Pons (tissue), 1 donor: ENCODE measurements at places on chromosomes 1 and 21.

DNA sequence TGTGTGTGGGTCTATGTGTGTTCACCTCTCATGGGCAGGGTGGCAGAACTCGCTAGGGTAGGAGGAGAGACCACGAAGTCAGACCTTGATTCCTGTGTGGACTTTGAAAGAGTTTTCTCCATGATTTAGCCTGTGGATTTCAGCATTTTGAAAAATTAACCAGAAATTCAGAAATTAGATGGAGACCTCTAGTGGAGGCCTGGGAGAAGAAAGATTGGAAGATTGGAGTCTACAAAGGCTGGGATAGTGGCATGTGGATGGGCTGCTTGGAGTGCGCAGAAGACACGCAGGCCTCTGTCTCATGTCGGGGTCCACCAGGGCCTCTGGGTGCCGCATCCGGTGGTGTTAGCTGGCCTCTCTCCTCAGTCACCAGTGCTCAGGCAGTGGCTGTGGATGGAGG lies 18.9 kb upstream of the IGSF5 start:
- no peak for DNase-seq

- no peak for DNase-seq
Measured at GRCh38 chr1:41975850-41976569, 57.3 kb upstream of the HIVEP3 start.

DNA sequence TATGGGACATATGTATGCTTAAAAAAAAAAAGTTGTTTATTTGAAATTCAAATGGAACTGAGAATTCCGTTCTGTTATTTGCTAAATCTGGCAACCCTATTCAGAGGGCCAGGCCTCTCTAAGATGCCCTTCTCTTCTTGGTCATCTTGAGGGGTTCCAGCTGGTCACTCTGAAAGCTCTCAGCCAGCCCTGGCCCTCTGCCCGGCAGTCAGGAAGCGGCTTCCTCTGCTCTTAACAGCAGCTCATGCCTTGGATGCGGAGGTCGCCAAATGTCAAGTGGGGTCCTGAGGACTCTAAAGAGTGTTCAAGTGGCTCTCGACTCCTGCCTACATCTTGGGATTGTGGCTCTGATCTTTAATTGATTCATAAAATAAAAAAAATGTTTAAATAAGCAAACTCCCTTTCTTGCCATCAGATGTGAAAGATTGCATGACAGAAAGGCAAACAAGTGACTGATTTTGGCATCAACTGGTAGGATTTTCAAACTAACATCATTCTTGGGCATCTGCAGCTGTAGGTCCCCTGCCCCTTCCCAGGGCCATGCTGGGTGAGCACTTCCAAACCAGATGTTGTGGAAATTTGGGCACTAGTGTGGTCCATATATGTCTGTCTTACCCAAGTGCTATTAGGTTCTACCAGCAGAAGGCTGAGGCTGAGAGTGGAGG lies 130.8 kb downstream of the PRDM2 start:
- DNase-seq: no peak

GRCh38 chr1:64112281-64112680 lies 91.1 kb upstream of the UBE2U start:
- no peak for DNase-seq

GRCh38 chr1:155186794-155187455 lies 13.3 kb downstream of the TRIM46 start:
- no peak for DNase-seq

DNA sequence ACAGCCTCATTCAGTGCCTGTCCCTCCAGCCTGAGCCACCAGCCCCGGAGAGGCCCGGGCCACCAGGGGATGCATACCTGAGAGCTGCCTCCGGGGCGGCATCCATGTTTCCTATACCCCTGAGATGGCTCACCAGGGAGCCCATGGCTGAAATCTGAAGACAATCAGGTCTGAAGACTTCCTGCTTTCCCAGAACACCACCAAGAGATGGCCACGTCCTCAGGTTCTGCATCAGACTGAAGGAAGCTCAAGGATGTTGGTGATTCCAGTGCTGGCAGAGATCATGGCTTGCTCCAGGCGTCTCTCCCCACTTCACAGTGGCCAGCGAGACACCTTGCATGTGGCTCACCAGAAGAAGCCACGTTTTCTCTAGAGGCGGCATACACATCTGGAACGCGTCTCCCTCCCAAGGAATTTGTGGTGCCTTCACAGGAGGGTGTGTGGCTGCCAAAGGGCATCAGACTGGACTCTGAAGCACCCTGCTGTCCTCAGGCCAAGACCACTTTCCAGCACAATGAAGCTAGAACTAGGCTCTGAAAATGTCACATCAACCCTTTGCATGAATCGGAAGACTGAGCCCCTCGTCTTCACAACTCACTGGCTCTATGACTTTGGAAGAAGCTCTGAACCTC lies 170.7 kb upstream of the IRF2BP2 start:
- DNase-seq: no peak

- no peak for DNase-seq
Measured at GRCh38 chr1:159171688-159172501, 480 bp downstream of the CADM3 start.

- DNase-seq: no peak
Measured at GRCh38 chr1:178864326-178864725, 6.6 kb downstream of the ANGPTL1 start.

GRCh38 chr1:170063109-170063826 lies 11.2 kb downstream of the KIFAP3 start:
- no peak for DNase-seq

DNA sequence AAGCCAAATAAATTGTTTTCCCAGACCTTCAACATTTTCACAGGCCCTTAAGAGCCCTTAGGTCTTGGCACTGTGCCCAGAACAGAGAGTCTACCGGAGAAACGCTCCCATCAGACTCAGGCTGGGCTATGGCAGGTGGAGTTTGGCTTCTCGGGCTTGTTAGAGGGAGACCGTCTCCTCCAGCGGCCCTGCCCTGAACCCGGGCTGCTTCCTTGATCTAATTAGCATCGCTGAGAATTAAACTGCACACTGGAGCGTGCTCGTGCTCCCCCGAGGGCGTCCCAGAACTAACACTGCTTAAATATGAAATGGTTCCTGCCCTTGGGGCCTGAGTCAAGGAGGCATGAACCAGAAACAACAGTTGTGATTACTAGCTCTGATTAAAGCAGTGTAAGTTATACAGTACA lies 634.4 kb downstream of the MATN1 start:
- no peak for DNase-seq

GRCh38 chr1:202081992-202082391 lies 40.7 kb upstream of the GPR37L1 start:
- DNase-seq: no peak

GRCh38 chr21:26025536-26026512 lies 144.7 kb downstream of the APP start:
- no peak for DNase-seq

DNA sequence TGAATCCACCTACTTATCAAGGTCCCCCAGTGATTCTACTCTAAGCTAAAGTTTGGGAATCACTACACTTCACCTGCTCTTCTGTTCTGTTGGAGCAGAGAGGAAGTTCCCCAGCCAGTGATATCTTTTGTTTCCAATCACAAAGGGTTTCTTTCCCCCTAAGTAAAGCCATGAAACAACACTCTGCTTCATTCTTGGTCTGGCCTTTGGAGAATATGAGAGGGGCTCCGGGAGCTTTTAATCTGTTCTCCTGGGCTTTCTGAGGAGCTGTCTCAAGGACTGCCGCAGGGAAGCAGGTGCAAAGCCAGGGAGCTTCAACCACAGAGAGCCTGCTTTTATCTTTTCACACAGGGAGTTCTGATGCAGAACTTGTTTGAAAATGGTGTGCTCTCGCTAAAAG lies 10.1 kb upstream of the SLAMF9 start:
- no peak for DNase-seq

DNA sequence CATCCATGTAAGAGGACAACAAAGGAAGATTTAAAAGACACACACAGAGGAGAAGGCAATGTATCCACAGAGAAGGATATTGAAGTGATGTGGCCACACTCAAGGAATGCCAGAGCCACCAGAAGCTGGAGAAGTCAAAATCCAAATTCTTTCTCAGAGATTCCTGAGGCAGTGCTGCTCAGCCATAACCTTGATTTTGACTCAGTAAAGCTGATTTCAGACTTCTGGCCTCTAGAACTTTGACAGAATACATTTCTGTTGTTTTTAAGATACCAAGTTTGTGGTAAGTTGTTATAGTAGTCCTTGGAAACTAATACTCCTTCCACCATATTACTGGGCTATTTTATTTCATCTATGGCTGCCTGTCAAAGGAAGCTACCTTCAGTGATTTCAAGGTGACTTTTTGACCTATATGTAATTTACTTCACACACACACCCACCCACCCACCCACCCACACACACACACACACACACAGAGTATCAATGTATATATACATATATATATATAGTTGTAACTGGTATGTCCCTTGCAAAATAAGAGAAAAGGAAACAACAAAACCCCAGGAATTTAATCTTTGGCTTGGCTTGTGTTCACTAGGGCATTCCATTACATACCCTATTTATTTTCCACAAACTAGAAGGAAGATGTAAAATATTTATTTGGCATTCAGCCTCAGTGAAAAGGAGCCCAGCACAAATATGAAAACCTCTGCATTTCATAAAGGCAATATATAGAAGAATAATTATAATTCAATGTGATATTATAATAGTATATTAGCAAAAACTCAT lies 142.1 kb upstream of the PTGFR start:
- no peak for DNase-seq

DNA sequence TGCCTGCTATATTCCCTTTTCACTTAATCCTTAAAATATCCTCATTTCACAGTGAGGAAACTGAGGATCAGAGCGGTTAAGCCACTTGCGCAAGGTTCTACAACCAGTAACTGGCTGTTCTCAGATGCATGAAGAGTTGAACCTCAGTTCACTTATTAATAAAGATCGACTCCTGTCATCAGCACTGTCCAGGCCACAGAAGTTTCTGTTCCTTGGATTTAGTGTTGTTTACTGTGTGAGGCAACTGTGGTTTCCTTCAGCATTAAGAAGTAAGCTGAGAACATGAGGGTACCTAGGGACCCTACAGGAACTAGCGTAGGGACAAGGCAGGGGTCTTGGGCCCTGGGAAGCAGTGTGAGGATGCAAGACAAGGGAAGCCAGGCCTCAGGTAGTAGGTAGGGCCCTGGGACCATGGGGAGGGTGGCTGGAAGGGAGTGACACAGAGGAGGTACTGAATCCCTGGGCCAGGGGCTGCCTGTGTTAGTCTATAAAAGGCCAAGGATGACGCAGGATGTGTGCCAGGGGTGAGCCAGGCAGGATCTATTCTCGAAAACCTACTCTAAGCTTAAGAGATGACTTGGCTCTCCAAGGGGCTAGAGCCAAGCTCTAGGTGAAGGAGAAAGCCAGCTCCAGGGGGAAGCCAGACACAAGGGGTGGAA lies 181.2 kb upstream of the CSF3R start:
- DNase-seq: no peak

- DNase-seq: no peak
Measured at GRCh38 chr1:12477936-12478611, 139.9 kb downstream of the DHRS3 start.

GRCh38 chr1:91123773-91124172 lies 101.9 kb upstream of the ZNF644 start:
- no peak for DNase-seq

DNA sequence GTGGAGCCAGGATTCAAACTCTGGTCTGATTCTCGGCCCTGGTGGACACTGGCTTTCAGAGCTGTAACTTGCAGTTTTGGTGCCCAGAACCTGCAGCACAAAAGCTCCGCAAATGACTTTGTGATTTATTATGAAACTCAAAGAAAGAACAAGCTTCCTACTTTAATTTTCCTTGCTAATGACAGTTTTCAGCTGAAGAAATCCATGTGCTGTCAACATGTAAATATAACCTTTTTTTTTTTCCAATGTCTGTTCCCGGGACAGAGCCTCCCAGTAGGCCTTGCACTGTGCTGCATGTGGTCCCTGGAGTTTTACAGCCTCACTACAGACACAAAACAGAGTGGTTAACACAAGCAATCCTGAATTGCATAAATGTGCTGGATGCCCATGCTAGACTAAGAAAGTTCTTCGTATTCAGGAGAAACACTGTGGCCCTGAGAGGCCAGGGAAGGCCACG lies 62.3 kb upstream of the ANGPTL1 start:
- DNase-seq: no peak

DNA sequence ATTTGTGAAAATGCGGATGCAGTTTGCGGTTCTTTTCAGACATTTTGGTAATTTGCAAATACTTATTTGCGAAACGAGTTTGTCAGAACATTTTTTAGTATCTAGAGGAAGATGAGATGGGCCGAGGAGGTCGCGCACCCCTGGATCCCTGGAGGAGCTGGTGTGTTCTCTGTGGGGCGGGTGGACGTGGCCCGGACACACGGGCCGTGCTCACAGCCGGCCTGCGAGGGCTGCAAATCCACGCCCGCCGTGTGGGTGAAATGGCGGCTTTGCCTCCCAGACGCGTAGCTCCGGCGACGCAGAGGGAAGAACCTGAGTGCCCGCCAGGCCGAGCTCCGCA lies 9.3 kb upstream of the TTLL10 start:
- DNase-seq: no peak

DNA sequence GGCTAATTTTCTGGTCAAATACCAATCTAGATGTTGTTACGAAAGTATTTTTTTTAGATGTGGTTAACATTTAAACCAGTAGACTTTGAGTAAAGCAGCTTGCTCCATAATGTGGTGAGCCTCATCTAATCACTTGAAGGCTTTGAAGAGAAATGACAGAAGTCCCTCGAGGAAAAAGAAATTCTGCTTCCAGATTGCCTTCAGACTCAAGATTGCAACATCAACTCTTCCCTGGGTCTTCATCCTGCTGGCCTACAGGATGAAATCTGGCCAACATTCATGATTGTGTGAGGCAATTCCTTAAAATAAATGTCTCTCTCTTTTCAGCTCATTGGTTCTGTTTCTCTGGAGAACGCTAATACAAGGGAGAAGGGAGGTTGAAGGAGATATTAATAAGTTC lies 32.5 kb upstream of the SSX2IP start:
- no peak for DNase-seq

- no peak for DNase-seq
Measured at GRCh38 chr1:215083383-215083961, 935 bp downstream of the KCNK2 start.

GRCh38 chr1:230972855-230973271 lies 5.8 kb downstream of the TTC13 start:
- DNase-seq: peak; percentile 42

- DNase-seq: no peak
Measured at GRCh38 chr1:171935086-171935485, 93.8 kb downstream of the DNM3 start.

GRCh38 chr1:220631238-220631815 lies 58.8 kb upstream of the C1orf115 start:
- DNase-seq: no peak

- peak; percentile 34 for DNase-seq
Measured at GRCh38 chr1:225881081-225881958, 860 bp downstream of the TMEM63A start.

- no peak for DNase-seq
Measured at GRCh38 chr1:1407636-1408318, 684 bp upstream of the MRPL20 start.

GRCh38 chr1:203225071-203225470 lies 4.4 kb downstream of the CHIT1 start:
- no peak for DNase-seq

GRCh38 chr1:55876276-55877060 lies 661.3 kb upstream of the USP24 start:
- no peak for DNase-seq
